ENCODE measurements at places on chromosomes 7 and 10.

- DNase-seq = no peak
Measured at GRCh38 chr10:6138456-6138855, 49.6 kb downstream of the RBM17 start.

- no peak for DNase-seq
Measured at GRCh38 chr10:32851301-32851700, 106.7 kb downstream of the ITGB1 start.

- no peak for DNase-seq
Measured at GRCh38 chr7:157832006-157832405, 495.2 kb downstream of the DNAJB6 start.

GRCh38 chr10:61897671-61898434, 3.6 kb upstream of the ARID5B start:
- DNase-seq = no peak

DNA sequence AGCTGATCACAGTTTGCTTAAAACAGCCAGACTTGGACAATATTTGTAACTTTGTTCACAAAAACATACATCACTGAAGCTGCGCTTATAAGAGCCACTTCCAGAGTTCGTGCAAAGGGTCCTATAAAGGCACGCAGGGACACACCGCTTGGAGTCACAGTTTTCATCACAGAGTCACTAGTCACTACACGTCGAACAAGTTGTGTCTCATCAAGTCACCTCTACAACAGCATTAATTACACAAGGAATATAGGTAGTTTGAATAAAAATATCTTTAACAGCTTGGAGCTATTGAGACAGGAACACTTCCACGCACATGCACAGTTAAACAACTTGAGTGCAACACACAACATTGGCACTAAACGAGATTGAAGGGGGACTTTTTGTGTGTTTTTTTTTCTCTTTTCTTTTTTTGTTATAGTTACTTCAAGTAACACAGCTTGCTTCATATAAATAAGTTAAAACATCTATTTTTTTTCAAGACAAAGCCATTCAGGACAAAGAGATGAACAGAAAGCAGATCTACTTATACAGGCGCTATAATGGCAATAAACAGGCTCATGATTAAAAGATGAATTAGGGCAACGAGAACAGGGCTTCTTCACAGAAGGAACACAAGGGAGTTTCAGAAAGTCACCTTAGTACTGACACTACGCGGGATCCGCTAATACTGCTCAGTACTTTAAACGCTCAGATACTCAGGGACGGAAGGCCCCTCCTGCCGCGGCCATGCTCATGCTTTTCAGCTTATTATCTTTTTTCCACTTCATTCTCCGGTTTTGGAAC, 2.2 kb downstream of the HOXA5 start:
- no peak for DNase-seq

DNA sequence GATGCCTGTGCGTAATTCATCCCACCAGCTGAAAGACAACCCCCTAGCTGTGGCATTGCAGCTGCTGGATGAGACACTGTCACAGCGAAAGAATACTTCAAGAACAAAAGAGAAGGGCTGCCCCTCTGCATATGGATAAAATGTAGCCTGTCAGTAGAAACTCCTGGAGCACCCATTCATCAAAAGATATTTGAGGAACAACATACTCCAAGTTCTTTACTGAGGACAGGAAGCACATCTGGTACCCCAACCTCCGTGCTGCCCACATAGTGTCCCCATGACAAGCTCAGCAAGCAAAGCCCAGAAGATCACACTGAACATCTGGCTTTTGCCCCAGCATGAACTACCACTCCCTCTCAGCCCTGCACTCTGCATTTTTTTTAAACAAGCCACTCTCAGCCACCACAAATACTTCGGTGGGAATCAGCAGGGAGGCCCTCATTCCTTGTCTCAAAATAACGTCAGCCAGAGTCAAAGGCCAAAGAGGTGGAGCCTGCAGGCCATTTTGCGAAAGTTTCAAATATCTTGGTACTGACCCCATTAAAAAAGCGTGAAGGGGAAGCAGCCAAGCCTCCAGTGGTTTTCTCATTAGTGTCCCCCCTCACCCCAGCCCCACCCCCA, 1.7 kb downstream of the CREB3L2 start:
- peak; percentile 59 for DNase-seq

GRCh38 chr7:85125176-85125575, 61.7 kb downstream of the SEMA3D start:
- DNase-seq = no peak

DNA sequence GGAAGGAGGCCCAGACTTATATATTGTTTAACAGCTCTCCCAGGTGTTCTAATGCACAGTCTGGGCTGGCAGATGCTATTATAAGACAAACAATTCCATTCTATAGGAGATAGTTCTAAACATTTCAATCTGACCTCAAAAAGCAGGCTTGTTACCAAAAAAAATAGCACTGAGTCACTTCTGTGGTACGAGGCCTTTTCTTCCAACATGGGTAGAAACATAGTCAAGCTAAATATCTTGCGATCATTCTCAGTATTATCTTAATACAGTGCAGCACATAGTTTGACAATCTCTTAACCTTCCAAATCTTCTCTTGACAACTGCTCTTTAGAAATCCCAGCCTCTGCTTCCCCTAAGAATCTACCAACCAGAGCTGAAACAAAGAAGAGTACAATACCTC, 46.6 kb upstream of the MKX start:
- no peak for DNase-seq

- no peak for DNase-seq
Measured at GRCh38 chr7:102897856-102898531, 14.8 kb upstream of the LRRC17 start.

GRCh38 chr7:33645104-33645503, 260.2 kb upstream of the BMPER start:
- no peak for DNase-seq

- DNase-seq = no peak
Measured at GRCh38 chr7:6444516-6445269, 3.1 kb downstream of the DAGLB start.

- no peak for DNase-seq
Measured at GRCh38 chr7:92621561-92622023, 31.4 kb upstream of the FAM133B start.

GRCh38 chr10:64977915-64978314, 1456.7 kb downstream of the REEP3 start:
- DNase-seq = no peak

- no peak for DNase-seq
Measured at GRCh38 chr7:151095828-151096475, 9.7 kb downstream of the AGAP3 start.

DNA sequence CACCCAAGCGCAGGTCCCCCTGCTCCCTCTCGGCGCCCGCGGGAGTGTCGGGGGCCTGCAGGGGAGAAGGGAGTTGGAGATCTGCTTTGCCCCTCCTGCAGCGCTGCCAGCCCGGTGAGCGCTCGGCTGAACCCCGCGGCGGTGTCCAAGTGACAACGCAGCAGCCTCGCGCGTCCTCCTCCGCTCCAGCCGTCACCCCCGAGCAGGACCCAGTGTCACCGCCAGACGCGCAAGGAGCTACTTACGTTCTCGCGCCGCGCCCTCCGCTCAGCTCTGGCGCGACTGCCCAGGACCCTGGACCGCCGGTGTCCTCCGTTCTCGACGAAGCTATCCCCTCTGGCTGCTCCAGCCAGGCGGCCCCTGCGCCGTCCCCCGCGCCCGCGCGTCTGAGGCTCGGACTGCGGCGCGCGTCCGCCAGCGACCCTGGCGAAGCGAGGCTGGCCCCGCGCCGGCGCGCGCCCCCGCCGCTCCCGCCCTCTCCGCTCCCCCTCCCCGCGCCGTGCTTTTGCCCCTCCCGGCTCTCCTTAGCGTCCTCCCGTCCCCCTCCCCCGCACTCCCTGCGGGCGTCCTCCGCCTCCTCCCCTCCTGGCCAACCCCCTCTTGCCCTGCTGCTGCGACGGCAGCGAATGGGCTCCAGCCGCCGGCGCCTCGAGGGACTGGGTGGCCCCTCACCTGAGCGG, at the start of gene NRCAM:
TSS of gene NRCAM (minus strand) at position 439 of the 680 bp plus-strand sequence. CDS start 216,372 bp downstream, outside the sequence.
- peak; percentile 84 for DNase-seq

- DNase-seq = no peak
Measured at GRCh38 chr10:93773120-93773519, 15.4 kb downstream of the LGI1 start.

GRCh38 chr10:95693071-95693667, 558 bp downstream of the TCTN3 start:
- no peak for DNase-seq

GRCh38 chr7:19713676-19714075, 4.8 kb upstream of the POLR1F start:
- DNase-seq = peak; percentile 4

DNA sequence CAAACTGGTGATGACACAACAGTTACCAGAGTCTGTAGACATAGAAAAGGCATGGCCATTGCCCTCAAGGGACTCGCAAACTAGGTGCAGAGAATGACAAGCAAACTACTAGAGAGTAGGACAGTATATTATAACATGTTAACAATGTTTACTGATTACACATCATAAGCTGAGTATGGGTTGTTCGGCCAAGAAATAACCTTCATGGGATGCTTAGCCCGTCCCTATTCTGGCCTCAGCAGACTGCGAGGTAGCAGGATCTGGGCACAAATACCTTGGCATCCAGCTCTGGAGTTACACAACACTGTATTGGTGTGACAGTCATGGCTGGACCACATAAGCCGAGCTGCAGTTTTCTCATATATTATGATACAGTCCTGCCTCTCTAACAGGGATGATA, 51.4 kb downstream of the ABCB4 start:
- no peak for DNase-seq

- no peak for DNase-seq
Measured at GRCh38 chr7:73329861-73330581, 2.1 kb downstream of the FKBP6 start.

DNA sequence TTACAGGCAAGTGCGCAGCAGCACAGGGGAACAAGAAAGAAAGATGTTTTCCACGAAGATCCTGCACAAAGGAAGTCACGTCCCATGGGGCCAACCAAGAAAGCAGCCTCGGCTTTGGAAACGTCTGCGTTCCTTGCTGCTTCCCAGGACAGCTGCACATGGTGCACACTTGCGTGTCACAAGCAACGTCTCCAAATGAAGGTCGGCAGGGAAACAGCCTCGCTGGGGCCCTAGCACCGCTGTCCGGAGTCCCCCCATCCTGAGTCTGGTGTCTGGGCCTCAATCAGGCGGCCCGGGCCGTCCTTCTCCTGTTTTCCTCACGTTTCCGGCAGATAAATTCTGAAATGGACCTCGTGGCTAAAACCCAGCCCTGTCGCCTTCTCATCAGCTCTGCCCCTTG, 206.2 kb downstream of the DIP2C start:
- no peak for DNase-seq

GRCh38 chr7:138166681-138167080, 90.4 kb downstream of the AKR1D1 start:
- DNase-seq = no peak

DNA sequence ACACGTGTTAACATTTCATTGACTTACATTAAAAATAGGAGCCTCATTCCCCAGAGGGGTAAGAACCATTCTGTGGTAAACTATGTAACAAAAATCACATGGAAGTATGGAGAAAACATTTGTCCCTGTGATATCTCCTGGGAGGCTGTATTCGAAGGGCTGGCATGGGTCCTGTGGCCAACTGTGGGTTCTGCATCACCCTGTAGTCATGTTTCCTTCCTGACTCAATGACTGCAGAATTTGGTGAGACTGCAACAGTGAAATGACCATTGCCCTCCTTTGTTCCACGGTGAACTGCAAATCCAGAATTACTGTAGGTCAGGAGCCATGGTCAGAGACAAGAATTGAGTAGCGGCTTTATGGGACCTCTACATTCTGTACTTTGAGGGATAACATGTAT, 3.6 kb upstream of the ZEB1 start:
- no peak for DNase-seq

GRCh38 chr10:101266381-101267289, 37.4 kb upstream of the LBX1 start:
- no peak for DNase-seq

GRCh38 chr10:23171232-23171876, 20.8 kb upstream of the PTF1A start:
- no peak for DNase-seq

DNA sequence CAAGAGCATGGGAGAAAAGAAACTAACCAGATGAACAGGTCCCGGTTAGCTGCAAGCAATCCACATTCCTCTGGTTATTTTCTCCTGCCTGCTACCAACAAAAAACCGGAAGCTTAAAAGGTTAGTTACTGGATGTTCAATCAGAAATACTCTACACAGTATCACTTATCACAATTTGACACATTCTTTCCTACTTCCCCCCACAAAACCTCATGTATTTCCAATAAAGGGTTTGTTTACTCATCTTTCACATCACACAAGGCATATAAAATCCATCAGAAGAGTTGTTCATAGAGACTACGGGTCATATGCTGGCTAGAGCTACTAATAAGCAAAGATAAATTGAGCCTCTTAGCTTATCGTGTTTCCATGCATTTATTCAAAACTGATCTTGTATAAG, 4.8 kb downstream of the SLC25A28 start:
- DNase-seq = no peak

DNA sequence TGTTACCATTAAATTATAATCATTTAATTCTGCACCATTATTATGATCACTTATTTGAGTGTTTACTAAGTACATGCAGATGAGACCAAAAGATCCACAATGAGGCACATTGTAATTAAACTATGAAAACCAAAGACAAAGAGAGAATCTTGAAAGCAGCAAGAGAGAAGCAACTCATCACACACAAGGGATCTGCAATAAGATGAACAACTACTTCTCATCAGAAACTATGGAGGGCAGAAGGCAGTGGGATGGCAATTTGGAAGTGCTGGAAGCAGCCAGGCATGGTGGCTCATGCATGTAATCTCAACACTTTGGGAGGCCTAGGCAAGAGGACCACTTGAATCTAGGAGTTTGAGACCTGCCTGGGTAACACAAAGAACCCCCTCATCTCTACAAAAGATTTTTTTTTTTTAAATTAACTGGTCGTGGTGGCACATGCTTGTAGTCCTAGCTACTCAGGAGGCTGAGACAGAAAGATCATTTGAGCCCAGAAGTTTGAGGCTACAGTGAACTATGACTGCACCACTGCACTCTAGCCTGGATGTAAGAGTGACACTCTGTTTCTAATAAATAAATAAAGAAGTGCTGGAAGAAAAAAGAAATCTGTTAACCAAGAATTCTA, 47.7 kb downstream of the CDK6 start:
- DNase-seq = no peak

GRCh38 chr7:83908526-83908925, 259.6 kb upstream of the SEMA3E start:
- DNase-seq = no peak

- no peak for DNase-seq
Measured at GRCh38 chr7:140702774-140703173, 6.3 kb downstream of the NDUFB2 start.
